ENCODE measurements at places on chromosomes 16 and 17.
A peak's percentile ranks its signal among the peaks of the same experiment; 100 is the strongest.

DNA sequence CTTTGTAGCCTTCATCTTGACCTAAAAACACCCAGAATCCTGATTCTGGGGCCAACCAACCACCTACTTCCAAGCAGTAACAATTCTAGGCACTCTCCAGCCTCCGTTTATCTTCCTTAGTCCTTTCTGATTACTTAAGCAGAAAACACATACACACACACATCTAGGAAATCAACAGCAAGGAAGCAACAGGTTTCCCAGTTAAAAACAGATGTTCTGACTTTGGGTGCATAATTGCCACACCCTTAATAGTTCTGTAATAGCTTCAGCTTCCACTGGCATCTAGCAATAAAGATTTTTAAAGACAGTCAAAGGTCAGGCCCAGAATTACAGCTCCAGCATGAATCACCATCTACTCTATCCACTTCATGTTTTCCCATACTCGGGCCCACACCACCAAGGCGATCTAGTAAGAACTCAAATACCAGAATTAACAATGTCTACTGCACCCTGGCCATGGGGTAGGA, 2.6 kb downstream of the ARHGAP17 start:
- DNase-seq = no peak

DNA sequence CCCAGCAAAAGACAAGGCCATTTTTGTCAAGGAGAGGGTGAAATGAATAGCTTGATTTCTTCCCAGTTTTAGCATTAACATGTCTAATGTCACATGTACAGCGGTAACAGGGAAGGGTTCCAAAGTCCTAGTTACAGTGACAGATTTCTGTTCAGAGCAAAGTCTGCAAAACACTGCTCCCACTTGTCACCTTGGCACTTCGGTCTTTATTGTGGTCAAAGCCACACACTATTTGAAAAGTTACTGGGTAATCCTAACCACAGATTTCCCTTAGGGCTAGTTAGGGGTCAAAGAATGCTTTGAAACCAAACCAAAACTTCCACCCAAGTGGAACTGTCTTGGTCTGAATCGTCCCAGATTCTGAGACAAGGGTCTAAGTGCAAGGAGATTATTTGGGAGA, 455.6 kb downstream of the HS3ST3B1 start:
- DNase-seq = no peak

GRCh38 chr17:40058186-40058784, 4.1 kb upstream of the MED24 start:
- no peak for DNase-seq

DNA sequence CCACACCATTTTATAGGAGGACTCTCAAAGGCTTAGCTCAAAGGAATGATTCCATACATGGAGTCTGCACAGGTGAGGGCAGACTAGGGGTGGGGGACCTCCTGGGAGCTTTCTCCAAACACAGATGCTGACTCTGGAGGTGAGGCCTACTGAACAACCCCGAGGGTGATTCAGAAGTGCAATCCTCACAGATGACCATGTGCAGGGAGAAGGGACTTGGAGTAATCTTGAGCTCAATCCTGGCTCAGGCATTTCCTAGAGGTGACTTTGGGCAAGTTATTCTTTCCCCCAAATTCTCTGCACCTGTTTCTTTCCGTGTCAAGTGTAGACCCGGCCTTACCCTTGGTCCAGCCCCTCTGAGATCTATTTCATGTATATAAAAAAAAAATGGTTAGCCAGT, 401.5 kb downstream of the SLC39A11 start:
- no peak for DNase-seq

GRCh38 chr17:2171702-2172076, 116.8 kb downstream of the HIC1 start:
- no peak for DNase-seq

GRCh38 chr16:31248344-31248743, 11.4 kb upstream of the ITGAM start:
- DNase-seq = no peak

DNA sequence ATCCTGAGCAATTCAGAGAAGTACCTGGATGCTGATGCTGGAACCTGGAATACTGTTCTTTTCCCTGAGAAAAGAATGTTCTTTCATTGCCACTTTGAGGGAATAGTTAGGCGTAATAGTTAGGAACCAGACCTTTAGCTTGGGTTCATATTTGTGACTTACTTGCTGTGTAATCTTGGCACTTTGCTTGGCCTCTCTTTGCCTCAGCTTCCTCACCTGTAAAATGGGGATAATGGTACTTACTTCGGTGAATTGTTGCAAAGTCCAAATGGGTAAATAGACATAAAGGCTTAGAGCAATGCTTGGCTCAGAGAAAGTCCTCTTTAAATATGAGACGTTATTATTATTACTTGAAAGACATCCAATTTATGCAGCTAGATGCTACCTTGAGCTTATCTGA, 55.0 kb upstream of the CLEC19A start:
- no peak for DNase-seq

- DNase-seq = no peak
Measured at GRCh38 chr16:14148569-14148968, 77.5 kb downstream of the MRTFB start.

DNA sequence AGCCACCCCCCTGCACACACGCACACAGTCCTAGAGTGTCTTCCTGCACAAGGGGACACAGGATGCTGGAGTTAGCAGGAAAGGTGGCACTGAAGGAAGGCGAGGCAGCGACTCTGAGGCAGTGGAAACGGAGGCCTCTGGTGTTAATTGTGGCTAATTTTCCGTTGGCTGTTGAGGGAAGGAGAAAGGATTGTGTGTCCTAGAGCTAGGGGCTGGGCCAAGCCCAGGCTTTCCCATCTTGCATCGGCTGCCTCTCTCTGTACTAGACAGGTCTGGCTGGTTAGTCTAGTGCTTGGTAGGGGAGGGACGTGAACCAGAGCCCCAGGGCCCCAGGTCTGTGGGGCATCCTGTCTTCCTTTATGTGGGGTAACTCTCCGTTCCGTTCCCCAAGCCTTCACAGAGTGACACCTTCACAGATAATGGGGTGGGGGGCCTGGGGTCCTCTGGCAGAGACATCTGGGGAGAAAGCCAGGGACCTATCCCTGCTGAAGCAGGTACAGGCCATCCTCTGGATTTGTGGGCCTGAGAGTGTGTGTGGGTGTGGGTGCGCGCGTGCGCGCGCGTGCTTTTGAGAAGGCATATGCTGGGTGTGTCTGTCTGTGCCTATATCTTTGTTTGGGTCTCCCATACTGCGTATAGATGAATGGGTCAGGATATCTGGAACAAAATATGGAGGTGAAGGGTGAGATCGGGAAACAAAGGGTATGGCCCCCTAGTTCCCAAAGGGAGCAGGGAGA, at the start of gene CHD3:
Gene CHD3, plus strand, starts transcription at position 606 of the 737 bp plus-strand sequence. CDS start 212 bp downstream, outside the sequence.
- peak; percentile 56 for DNase-seq

DNA sequence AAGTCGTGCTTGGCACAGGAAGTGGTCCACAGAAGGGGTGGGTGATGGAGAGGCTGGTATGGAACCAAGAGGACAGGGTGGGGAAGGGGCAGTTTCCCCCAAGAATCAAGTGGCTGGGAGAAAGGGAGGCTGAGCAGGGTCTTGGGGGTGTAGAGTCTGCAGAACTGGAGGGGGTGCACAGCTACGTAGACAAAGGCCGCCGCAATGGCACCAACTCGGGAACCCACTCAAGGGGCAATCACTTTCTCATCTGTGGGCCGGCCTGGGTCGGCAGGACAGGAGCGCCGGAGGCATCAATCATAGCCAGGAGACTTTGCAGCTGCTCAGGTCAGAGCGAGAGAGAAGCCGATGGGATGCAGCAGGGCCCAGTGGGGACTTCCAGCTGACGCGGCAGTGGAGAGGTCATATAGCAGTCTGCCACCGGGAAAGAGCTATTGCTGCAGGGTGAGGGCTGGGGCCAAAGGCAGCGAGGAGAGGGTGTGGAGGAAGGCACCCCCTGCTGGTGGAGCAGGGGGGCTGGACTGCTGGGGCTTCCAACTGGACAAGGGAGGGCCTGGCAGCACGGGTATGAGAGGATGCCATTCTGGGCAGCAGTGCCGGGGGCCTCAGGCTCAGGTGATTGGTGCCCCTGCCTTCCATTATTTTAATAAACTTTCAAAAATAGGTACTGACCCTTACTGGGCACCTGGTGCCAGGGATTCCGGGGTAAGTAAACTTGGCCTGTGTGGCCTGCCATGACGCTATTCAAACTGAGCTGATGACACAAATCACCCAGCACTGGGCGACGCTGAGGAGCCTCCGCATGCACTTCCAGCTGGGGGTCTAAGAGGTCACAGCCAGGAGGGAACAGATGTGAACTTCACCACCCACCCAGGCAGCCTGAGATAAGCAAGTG, 52.5 kb upstream of the MTSS2 start:
- peak; percentile 80 for DNase-seq

DNA sequence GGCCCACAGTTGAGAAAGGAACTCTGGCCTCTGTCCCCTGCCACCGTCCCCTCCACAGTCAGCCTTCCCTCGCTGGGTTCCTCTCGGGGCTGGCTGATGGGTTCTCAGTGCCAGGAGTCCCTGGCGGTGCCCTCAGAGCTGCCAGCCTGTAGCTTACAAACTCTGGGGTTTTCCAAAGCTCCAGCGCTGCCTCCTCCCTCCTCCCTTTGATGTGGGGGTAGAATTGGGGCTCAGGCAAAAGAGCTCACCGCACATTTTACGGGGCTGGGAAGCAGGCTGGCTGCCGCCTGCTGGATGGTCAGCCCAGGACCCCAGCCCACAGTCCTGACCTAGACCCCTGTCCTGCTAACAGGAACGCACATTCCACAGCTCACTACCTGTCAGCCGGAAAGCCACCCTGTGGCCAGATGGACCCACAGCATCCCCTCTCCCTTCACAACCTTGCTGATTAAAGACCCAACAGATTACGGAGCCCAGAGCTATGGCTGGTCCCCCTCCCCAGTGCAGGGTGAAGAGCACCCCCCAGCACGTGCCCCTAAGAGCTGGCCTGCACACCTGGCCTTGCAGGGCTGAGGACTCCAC, 6.0 kb downstream of the VASN start:
- DNase-seq = peak; percentile 67

DNA sequence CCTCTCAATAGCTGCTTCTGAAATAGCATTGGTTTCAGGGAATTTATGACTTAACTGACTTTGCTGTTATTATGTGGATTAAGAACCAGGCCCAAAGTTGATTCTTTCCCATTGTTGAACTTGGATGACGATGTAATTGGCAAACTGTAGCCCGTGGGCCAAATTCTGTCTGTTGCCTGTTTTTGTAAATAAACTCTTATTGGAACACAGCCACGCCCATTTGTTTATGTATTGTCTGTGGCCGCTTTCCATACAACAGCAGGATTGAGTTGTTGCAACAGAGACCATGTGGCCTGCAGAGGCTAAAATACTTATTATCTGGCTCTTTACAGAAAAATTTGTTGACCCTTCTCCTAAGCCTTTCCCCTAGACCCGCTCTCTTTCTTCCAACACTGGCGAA, 31.6 kb downstream of the NTN1 start:
- DNase-seq = no peak

GRCh38 chr17:31595666-31596381, 204.3 kb downstream of the RAB11FIP4 start:
- DNase-seq = peak; percentile 66

DNA sequence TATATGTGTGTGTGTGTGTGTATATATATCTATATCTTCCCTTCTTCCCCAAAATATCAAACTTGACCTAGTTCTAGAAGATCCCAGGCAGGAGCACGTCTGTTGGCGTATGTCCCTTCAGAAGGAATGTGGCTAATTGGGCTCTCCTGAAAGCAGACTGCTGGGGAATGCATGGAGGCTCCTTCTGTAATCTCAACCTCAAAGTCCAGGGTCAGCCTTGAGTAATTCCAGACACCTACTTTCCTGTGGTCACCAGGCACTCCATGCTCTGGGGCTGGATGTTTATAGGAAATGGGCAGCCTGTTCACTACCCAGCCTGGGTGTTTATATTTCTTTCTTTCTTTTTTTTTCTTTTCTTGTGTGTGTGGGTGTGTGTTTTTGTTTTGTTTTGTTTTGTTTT, 13.4 kb downstream of the BCO1 start:
- peak; percentile 45 for DNase-seq

- DNase-seq = peak; percentile 96
Measured at GRCh38 chr17:17476865-17477467, at the start of gene MED9. MED9 (plus strand) TSS chr17:17477000; CDS start chr17:17477042, 42 bp downstream.

DNA sequence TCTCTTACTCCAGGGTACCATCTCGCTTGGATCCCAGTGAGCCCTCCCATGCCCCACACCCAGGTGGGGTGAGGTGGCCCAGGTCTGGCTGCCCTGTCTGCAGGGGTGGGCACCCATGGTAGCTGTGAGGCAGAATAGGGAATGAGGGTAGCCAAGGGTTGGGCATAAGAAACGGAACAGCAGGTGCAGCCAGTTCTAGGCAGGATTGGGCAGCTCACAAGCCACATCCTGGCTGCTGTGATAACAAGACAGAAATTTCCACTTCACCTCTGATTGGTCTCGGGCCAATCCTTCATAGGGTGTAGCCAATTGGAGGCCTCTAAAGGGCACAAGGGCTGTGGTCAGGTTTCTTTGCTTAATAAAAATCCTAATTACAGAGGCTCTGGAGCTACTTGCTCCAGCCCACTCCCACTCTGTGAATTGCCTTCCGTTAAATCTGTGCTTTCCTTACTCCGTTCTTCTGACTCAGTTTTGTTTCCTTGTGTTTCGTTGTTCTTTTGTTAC, 1.5 kb upstream of the ARHGDIG start:
- peak; percentile 72 for DNase-seq

DNA sequence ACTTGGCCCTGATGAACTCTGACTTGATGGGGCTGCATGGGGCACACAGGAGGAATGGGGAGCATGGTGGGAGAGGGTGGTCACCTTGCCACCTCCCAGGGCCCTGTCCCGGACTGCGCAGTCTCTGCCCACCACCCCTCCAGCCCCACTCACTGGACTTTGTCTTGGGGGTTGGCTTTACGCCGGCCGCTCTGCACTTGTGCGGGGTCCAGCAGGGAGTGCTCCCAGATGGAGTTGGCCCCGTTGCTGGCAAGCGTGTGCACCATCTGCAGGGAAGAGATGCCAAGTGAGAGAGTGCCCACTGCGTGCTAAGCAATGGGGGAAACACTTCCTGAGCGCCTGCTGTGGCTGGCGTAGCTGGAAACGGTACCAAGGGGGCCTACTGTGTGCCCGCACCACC, 6.7 kb downstream of the GIT1 start:
- DNase-seq = no peak

- peak; percentile 50 for DNase-seq
Measured at GRCh38 chr17:50562242-50563091, 2.0 kb downstream of the CACNA1G start.

- no peak for DNase-seq
Measured at GRCh38 chr16:505479-506245, 21.9 kb upstream of the CAPN15 start.

All from mesendoderm (in vitro differentiated cells).